Aorta (tissue), 5 donors: ENCODE measurements at places on chromosomes 3 and 15.

- H3K27me3 ChIP-seq, result no peaks in the 10 kb centered on the region
- no peak overlapping the region for H3K4me3 ChIP-seq
- H3K27ac ChIP-seq, result no peak overlapping the region
Measured at GRCh38 chr3:159077860-159078259, 276.0 kb downstream of the MFSD1 start.

- DNase-seq, result no peak
- H3K27ac ChIP-seq, result no peak overlapping the region
- no peaks in the 10 kb centered on the region for H3K27me3 ChIP-seq
- peaks cover 11% of the 10 kb centered on the region for H3K4me1 ChIP-seq
- no peak overlapping the region for H3K4me3 ChIP-seq
- H3K36me3 ChIP-seq, result no peaks in the 10 kb centered on the region
Measured at GRCh38 chr15:67063689-67064606, 1.5 kb upstream of the SMAD3 start.

DNA sequence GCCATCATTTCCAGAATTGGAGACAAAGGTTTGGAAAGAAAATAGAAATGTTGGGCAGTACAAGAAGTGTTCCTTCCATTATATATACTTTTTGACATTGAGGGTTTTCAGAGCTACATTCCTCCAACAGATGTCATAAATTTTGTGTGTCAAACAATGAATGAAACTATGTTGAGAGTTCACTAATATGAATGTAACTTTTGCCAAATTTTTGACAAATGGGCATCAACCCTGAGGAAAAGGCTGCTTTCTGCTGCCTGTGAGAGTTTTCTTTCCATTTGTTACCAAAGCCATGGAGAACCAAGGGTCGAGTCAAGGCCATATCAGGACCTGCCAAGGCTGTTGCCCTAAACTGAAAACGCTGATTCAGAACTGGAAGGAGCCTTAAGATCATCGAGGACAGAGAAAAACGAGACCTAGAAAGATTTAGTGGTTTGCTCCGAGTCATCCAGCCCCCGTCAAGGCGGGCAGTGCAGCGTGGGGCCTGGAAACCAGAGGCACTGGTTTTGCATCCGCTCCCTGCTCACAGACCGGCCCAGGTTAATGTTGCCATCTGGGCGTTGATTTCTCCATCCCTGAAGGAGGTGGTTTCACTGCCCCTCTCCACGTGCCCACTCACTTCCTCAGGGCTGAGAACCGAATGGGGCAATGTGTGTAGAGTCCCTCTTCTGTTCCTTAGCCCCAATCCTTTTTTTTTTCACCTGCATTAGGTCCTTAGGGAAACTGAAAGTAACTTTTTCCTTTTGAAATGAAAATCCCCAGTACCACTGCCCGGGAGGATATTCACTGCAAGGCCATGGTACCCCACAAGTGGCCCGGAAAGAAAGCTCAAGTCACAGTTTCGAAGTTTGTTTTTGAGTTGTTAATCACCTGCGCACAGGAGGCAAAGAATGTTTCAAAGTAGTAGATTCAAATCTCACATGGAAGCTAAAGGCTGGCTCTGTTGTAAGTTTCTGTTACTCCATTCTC lies 32.8 kb downstream of the TPM1 start:
- no peak overlapping the region for H3K27ac ChIP-seq
- DNase-seq, result no peak
- H3K4me3 ChIP-seq, result no peak overlapping the region
- H3K27me3 ChIP-seq, result no peaks in the 10 kb centered on the region
- peaks cover 12% of the 10 kb centered on the region for H3K36me3 ChIP-seq
- H3K4me1 ChIP-seq, result no peaks in the 10 kb centered on the region

GRCh38 chr3:139906418-139906817 lies 28.6 kb upstream of the CLSTN2 start:
- H3K4me3 ChIP-seq, result no peak overlapping the region
- DNase-seq, result no peak
- H3K4me1 ChIP-seq, result no peaks in the 10 kb centered on the region
- H3K27ac ChIP-seq, result no peak overlapping the region
- no peaks in the 10 kb centered on the region for H3K36me3 ChIP-seq
